Panc1 (cell line): ENCODE measurements at places on chromosomes 5 and 9. TPM values are rescaled to one million over a fixed set of nuclear protein-coding genes. Genes with fewer than 3 reads are reported as not detected.

The FBXO4 gene
- total RNA-seq = 5.7 TPM

The CCL21 gene
- not detected for total RNA-seq

The TERT gene
- total RNA-seq = 8.9 TPM

DNA sequence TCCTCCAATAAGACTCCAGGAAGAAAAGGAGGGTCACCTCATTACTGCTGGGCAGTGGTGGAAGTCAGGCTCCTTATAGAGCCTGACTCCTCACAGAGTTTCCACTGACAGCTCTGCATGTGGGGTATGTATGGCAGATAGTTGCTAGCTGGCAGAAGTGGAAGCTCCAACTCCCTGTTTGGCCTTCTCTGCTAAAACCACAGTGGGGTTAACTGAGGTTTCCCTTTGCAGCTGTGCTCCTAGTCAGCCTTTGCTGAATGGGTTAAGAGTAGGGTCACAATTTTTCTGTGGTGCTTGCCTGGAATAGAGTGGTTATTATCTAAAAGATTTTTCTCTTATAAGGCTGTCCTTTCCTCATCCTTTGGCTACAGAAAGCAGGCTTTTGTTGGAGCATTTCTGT, 327.5 kb downstream of the FBXL17 start:
- DNase-seq = no peak

- DNase-seq = no peak
Observed at GRCh38 chr5:105751908-105752307, 1918.8 kb downstream of the EFNA5 start.
